ENCODE measurements at places on chromosomes 16 and 17. TPM values are rescaled to one million over a fixed set of nuclear protein-coding genes. Genes with fewer than 3 reads are reported as not detected.
A peak's percentile ranks its signal among the peaks of the same experiment; 100 is the strongest.

DNA sequence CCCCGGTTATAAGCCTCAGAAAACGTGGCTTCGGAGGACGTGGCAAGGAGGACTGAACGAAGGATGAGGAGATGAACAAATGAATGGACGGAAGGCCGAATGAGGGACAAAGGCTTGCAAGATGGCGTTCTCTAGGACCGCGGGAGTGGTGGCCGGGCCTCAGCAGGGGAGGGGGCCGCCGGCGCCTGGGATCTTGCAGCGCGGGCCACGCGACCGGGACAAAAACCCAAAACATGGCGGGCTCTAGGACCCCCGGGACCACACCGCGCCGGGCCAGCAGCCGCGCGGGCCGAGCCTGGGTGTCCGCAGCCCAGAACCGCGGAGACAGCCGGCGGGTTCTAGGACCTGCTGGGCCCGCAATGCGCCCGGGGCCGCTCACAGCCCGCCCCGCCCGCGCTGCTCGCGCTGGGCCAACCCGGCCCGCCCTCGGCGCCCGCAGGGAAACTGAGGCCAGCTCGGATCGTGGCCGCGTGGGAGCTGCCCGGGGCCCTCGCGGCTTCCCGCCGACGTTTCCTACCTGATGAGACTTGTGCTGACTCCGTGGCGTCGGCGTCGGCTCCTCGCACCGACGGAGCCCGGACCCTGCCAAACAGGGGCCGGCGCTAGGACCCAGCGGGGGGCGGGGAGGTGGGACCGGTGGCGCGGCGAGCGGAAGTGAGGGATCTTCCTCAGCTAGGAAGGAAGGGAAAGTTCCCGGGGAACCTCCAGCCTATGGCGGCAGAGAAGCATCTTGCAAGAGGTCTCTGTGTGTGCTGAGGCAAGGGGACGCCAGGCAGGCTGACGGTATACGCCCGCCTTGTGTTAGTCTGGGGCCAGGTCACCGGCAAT lies 684 bp downstream of the ZNF668 start:
- peak; percentile 95 for DNase-seq

DNA sequence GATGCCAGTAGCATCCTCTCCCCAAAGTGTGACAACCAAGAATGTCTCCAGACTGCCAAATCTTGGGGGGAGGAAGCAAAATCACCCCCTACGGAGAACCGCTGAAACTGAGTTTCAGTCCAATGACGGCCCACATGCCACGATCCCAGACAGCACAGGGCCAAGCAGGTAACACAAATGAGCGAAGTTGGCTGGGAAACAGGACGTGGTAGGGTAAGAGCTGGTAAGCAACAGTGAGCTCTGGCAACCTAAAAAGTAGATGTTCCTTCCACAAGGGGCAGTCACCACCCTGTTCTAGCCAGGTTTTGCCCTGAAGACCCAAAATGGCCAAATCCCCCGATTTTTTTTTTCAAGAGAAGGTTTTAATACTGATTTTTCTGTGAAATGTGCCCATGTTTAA lies 25.4 kb downstream of the ZFHX3 start:
- no peak for DNase-seq

DNA sequence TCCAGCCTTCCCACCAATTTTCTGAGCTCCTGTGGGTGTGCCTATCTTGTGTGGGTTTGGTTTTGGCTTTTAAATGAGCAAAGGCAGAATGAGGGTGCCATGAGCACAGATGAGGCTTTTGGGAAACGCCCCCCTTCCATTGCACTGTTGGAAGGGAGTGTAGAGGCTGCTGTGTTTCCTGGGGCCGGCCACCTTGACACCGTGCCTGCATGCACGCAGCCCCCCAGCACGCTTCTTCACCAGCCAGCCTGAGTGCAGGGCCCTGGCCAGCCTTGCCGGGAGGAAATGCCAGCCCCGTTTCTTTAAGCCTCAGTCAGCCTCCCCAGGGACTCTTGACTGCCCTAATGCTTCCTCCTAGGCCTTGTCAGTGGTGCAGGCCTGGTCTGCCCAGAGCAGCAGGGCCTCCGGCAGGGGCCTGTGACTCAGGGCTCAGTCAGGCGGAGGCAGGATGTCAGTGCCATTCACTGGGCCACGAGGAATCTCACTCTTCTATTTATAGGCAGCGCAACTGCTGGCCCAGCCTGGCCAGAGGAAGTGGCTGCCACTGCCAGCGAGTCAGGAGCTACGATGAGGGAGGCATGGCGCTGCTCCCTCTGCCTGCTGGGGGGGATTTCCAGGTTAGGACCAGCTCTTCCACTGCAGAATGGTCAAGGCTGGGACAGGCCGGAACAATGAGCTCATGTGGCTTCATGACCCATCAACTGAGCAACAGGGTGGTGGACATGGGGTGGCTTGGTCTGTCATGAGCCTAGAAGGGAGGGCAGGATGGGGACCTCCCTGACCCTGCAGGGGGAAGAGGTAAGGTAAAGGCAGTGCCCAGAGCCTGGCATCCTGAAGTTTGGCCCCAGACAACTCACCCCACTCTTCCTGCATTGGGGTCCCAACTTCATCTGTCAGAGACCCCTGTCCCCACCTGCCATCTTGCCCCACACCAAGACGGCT lies 205.2 kb downstream of the RAB11FIP4 start:
- DNase-seq, result peak; percentile 94

GRCh38 chr16:67269766-67270165 lies 9.6 kb upstream of the PLEKHG4 start:
- DNase-seq, result no peak

DNA sequence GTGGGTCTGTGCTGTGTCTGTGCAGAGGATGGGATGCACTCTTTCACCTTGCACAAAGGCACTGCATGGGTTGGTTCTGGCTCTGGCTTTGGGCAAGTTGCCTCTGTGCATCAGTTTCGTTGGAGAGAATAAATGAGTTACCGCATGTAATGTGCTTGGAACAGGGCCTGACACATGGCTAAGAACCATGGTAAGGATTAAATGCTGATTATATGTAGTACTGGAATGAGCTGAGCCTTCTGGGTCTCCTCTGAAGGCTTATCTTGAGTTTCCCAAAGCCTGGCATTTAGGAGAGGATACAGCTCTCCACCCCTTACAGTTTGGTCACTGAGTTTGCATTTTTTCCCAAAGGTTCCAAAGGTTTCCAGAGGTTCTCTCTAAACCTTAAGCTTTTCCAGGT lies 69.1 kb downstream of the KSR1 start:
- no peak for DNase-seq

DNA sequence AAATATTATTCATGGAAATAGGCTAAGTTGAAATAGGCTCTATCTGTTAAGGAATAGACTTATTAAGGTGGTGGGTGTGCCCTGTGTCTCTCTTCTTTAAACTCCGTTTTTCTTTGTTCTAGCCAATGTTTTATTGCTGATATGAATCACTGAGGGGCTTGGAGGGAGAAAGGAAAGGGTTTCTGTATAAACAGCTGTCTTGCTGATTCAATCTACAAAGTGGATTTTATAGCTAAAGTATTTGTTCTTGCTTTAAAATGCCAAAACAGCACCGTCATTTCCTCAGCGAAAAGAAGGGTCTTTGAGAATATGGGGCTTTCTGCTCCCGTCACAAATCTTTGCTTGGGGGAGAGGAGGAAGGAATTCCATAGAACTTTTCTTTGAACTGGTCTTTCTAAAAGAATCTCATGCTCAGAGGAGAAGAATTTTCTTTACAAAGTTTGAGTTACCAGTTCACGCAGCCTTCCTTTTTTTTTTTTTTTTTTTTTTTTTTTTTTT lies 39.3 kb downstream of the MSI2 start:
- DNase-seq, result no peak

- no peak for DNase-seq
These were observed at the start of gene STX1B for GRCh38 chr16:31010585-31011325. TSS of gene STX1B (minus strand) at chr16:31010638. CDS start at chr16:31010396, 242 bp downstream.

GRCh38 chr17:64024781-64025731 lies 4.6 kb upstream of the ICAM2 start:
- DNase-seq, result no peak

GRCh38 chr17:55931446-55931845 lies 180.6 kb downstream of the PCTP start:
- no peak for DNase-seq

DNA sequence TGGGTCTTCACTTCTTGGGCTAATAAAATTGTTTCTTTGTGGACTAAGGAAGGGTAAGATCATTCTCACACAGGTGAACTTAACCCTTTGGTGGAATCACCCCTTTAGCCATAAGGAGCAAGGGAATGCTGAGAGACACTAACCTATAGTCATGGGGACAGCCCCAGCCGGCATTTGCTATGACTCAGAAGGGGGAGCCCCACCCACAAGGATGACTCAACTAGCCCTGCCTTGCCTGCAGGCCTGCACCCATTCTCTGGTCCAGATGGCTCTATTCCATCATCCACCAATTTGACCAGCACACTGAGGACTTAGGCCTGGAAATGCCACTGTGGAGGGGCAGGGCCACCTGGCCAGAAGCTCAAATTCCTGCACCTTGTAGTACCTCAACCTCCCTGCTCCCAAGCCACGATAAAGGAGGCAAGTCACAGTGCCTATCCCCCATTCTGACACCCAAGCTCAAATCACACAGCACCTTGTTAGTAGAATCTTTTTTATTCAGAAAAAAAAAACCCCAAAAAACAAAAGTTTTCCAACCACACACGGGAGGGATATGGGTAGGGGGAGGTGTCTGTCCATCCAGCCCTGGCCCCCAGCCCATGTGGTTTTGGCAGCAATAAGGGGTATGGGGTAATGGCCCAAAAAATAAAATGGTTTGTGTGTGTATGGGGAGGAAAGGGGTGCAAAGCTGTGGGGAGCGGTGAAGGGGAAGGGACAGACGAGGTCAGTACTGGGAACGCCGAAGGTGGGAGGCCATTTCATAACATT lies 3.0 kb downstream of the PFN1 start:
- peak; percentile 86 for DNase-seq

- DNase-seq, result no peak
These were observed 19.8 kb upstream of the ABCA5 start for GRCh38 chr17:69346766-69347165.

DNA sequence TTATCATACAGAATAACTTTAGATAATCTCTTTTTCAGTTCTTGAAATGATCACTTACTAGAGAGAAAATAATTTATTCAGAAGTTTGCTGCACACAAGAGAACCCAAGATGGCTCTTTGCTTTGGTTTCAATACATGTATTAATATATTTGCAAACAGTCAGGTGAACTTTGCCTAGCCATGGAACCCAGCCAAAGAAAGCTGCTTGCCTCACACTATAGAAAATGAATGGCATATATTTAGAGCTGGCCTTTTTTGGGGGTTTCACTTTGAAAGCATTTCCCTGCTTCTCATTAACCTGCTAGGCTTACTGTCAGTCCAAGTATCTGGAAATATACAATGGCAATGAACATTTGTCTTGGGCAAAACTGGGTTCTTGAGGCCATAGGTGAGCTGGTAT lies 75.3 kb downstream of the MRTFB start:
- DNase-seq, result no peak

DNA sequence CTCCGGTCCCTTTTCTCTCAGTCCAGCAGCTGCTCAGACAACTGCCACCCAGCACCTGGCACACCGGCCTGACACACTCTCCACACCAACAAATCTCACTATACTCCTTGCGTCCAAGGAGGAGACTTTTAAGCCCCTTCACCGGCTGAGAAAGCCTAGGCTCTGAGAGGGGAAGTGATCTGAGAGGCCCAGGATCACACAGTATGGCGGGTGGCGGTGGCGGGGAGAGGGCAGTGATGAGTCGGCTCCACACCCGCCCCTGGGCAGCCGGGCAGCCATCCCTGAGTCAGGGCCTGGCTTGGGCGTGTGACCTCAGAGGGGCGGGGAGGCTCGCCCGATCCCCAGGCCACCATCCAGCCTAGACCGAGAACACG lies 569 bp downstream of the FLII start:
- DNase-seq, result peak; percentile 94

- DNase-seq, result no peak
These were observed 4.5 kb upstream of the PPY start for GRCh38 chr17:43946781-43947180.

DNA sequence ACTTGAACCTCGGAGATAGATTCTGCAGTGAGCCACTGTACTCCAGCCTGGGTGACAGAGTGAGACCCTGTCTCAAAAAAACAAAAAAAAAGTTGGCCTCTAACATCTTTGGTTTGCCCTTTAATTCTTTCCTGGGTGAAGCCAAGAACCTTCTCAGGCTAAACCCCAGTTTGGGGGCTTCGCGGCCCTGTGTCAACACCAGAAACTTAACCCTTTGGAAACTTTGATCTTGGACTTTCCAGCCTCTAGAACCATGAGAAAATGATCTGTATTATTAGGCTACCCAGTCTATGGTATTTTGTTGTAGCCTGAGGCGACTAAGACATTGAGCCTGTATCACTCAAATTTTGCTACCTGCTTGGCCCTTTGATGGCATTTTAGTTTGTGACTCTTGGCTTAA lies 86.2 kb downstream of the CDC27 start:
- no peak for DNase-seq

DNA sequence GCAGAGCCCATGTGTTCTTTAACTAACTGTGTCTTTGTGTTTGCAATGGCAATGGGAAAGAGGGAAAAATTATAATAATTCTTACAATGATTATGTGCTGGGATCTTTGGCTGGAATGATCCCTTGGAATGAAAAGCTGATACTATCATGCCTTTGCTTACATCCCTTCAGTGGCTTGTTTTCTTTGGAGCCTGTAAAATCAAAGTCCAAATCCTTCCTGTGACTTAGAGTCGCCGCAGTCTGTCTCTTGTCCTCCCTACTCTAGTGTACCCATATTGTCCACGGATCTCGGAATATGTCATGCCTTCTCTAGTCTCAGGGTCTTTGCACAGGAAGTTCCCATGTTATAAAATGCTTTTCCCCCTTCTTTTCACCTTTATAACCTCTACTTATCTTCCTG lies 111.7 kb upstream of the MAF start:
- no peak for DNase-seq

- DNase-seq, result no peak
These were observed 44.9 kb downstream of the MARF1 start for GRCh38 chr16:15597822-15598647.

- DNase-seq, result no peak
These were observed 136.3 kb downstream of the NLK start for GRCh38 chr17:28178800-28179199.

Gene MVD
- 26.8 TPM for total RNA-seq

Gene PEMT
- 17.4 TPM for total RNA-seq

Gene CARD14
- total RNA-seq, result not detected

Gene ASIC2
- not detected for total RNA-seq

Gene ZG16
- total RNA-seq, result not detected

Gene MYO15B
- total RNA-seq, result 28.2 TPM

Gene MT1M
- total RNA-seq, result 2.8 TPM

Gene PTX4
- not detected for total RNA-seq

Gene TMED6
- total RNA-seq, result not detected

Gene MEIOB
- not detected for total RNA-seq

Gene TAC4
- total RNA-seq, result not detected

Measured in psoas muscle (tissue), 8 donors.